ENCODE measurements at places on chromosomes 12 and 14.
A peak's percentile ranks its signal among the peaks of the same experiment; 100 is the strongest.

- no peak for DNase-seq
Observed at GRCh38 chr12:9895215-9895971, 14.1 kb downstream of the KLRF2 start.

- peak; percentile 14 for DNase-seq
Observed at GRCh38 chr12:68080577-68080976, 79.0 kb downstream of the IFNG start.

DNA sequence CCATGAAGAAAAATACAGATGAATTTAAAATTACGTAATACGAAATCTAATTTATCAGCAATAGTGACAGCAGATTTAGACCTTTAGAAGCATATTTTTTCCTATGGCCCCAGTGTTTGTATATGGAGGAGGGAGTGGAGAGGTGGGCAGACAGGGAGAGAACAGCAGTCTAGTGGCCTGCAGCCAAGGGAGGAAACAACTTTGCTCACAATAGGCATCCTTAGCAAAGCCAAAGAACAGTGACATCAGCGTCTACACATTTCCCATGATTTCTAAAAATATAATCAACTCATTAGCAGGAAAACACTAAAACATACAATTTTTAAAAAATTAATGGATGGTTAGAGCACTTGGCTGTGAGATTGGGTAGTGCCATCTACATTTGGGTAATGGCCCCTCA is 622.6 kb upstream of the ATP2B1 start:
- DNase-seq: no peak

DNA sequence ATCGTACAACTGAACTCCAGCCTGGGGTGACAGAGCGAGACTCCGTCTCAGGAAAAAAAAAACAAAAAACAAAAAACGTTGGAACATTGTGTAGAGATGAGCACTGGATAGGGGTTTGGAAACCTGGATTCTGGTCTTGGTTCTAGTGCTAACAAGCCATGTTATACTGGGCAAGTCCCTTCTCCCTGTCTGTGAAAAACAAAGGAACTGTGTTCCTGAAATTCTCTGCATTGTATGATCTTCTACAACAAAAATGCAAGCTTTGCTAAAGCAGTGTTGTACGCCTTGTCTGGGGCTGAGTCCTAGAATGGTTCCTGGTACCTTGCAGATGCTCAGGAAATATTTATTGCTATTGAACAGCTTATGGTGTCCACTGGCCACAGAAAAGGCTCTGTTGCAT is 13.4 kb downstream of the GPRC5D start:
- no peak for DNase-seq

DNA sequence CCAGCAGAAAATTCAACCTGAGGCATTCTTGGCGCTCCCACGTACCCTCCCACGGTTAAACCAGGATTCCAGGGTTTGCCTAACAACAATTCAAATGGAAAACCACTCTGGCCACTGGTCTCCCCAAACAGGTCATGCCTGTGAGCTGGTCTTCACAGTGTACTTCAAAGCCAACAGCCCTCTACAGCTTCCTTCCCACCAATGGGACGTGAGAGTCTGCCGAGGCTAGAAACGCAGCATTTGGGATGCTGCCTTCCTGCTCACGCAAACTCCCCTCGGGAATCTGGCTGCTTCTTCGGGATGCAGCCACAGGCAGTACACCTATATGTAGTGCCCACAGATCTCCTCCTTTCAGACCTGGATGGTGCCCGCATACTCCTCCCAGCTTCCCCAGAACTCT is 149.1 kb downstream of the KLHL28 start:
- no peak for DNase-seq

GRCh38 chr14:92923744-92924103 is 774 bp downstream of the CHGA start:
- no peak for DNase-seq

GRCh38 chr12:49092086-49092815 is 2.4 kb downstream of the DHH start:
- DNase-seq: peak; percentile 33

GRCh38 chr12:125187780-125188741 is 122.8 kb downstream of the AACS start:
- DNase-seq: no peak

DNA sequence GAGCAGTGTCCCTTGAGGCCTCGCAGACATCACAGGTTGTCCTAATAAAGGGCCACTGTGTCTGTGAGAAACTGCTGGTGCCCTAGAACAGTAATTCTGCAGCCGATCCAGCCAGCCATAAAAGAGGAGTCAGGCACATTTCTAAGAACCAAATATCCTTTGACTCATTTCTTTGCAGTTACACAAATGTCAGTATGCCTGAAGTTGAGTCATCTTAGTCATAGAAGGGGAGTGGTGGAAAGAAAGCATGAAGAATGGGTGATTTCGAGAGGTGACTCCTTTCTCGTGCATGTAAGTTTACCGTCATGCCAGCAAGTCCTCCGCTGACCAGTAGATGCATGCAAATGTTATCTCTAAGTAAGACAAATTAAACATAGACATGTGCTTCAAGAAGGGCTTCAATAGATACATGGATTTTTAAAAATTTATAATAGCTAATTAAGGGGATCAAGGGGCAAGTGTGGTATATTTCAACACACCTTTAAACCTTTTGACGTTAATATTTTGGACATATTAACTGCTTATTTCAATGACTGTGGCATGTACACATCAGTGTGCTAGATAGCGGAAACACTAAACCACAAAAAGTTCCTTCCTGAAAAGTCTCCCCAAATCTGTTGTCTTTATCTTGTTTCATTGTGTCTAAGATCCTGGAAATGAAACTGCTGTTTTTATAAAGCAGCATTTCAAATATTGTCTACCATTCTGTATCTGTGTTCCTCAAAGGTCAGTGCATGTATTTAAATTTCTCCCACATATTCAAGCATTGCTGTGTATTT is 497.4 kb downstream of the NPAS3 start:
- DNase-seq: no peak

GRCh38 chr14:35243956-35244355 is 48.2 kb upstream of the PSMA6 start:
- no peak for DNase-seq

DNA sequence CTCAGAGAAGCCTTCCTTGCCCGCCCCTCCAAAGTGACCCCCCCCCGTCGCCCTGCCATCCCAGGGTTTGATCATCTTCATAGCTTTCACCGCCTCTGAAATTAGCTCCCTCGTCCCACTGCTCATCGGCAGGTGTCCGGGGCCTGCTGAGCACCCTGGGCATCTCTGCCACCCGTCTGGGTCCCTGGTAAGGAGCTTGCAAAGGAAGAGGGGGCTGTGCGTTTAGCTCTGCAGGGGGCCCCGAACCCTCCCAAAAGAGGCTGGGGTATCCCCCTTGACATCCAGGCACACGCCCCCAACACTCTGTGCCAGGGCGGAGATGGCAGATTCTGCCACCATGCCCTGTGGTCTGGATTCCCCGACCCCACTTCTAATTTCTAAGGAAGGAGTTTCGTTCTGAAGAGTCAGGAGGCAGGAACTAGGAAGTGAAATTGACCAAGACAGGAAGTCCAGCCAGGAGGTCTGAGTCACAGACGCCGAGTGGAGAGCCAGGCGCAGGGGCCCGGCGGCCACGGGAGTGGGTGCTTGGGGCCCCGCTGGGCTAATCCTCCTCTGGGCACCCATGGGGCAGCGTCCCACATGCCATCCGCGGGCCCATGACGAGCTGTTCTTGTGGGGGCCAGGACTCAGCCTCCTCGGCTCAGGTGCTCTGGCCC is 95.7 kb downstream of the RFLNA start:
- DNase-seq: no peak

GRCh38 chr12:94304566-94305061 is 155.1 kb downstream of the CEP83 start:
- DNase-seq: no peak

DNA sequence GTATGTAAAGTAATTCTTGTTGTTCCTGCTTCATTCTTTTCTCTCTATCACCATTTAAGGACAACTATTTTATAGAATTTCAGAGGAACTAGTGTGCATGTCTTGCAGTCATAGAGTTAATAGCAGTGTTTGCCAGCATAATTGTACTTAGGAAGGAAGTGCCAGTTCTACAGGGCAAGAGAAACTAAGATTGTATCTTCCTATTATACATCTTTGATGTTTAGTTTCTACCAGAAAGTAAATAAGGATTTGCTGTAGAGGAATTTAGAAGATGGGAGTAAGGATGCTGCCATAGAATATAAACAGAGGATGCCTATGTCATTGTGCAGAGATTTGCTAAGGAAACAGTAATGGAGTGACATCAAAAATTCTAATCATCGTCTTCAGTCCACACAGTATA is 270.9 kb upstream of the NPAS3 start:
- no peak for DNase-seq

GRCh38 chr14:56248442-56248841 is 130.2 kb downstream of the PELI2 start:
- no peak for DNase-seq

DNA sequence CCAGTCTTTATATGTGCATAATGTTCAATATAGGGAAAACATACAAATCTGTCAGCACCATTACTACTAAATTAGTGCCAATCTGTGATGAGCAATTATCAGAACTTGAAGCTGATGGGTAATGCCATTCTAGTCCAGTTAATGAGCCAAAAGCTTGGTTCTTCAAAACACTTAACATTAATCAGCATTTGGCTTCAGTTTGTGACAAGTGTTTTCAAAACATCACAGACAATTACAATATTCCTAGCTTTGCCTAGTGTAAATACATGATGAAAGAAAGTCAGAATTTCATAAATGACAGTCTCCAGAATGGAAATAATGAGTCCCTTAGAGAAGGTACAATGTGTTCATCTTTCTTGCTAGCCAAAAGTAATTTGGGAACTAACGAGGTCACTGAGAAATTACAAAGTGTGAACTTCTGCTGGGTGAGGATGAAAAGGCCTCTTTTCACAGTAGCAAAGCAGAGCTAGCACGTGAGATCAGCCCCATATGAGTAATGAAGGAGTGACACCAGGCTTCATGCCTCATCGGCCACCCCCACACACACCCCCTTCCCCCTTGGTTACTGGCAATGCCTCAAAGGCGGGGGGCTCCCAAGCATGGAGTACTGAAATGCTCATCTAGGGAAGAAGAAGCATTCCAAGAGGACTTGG is 180.6 kb upstream of the EEA1 start:
- DNase-seq: no peak

Data from stimulated activated CD8-positive, alpha-beta memory T cell treated with anti-CD3 and anti-CD28 coated beads, Interleukin-12 subunit alpha, Interleukin-12 subunit beta, amount 100 ng/mL, for 4 hours (primary cell).